ENCODE measurements at places on chromosomes 4 and X.

GRCh38 chr4:121875652-121876051 is 5.4 kb upstream of the BBS7 start:
- no peak for DNase-seq

DNA sequence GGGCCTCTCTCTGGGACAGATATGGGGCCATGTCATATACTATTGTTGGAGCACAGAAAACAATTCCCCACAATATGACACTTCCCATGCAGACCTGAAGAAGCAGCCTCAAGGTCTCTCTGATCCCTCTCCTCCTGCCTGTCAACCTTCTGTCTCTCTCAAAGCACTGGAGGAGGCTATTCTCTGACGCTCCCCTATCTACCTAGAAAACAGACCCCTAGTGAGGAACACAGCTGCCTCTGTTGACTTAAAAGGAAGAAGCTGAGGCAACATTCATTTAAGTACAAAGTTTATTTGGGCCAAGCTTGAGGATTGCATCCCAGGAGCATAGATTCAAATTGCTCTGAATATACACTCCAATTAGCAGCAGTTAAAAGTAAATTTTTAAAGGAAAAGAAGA is 39.3 kb upstream of the NSG1 start:
- no peak for DNase-seq

DNA sequence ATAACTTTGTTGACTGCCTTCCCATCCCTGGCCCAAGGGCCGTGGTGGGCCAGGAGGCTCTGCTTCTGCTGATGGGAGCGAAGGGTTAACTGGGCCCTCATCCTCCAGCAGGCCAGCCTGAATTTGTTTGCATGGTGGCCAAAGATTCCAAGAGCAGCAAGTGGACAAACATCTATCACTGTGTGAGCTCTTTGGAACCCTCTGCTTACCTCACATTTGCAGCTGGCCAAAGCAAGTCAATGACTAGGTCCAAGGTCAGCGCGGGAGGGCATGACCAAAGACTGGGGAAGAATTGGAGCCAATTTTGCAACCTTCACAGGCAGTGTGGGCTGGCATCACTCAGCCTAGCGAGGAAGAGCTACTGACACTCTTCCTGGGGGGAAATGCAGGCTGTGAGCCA is 67.8 kb upstream of the ATP6AP2 start:
- DNase-seq = no peak

GRCh38 chr4:169160825-169161224 is 109.9 kb downstream of the SH3RF1 start:
- DNase-seq = no peak

GRCh38 chr4:159280442-159281172 is 177.7 kb downstream of the RAPGEF2 start:
- no peak for DNase-seq

- DNase-seq = no peak
Observed at GRCh38 chr4:7365462-7366179, 69.1 kb downstream of the PSAPL1 start.

- no peak for DNase-seq
Observed at GRCh38 chr4:67465032-67465762, 80.1 kb downstream of the CENPC start.

DNA sequence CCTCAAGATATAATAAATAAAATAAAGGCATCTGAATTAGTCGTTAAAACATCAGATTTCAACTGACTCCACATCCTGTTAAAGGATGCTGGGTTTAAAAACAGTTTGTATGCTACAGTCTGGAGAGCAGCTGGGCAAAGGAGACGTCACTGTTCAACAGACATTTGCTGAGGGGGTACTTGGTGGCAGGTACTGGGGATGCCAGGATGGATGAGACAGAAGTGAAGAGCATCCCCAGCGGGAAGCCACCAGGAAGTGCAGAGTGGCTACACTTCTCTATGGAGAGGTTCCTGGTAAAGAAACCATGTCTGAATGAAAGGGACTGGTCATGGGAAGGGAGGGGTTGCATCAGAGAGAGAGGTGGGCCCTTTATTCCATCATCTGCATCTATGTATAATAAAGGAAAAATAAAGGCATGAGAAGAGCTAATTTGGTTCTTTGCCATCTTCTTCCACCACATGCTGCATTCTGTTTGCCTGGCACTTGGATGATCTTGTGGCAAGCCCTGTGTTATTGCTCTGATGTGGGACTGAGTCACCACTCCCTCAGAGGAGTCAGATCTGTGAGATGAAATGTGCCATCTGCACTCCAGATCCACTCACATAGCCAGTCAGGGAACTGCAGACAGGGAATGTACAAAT is 145.0 kb downstream of the SOWAHB start:
- no peak for DNase-seq

GRCh38 chrX:48826876-48827653 is 752 bp downstream of the ERAS start:
- DNase-seq = no peak

GRCh38 chr4:118397623-118397979 is 44.8 kb upstream of the PRSS12 start:
- no peak for DNase-seq

Measured in coronary artery (tissue), 2 donors.